ENCODE measurements at places on chromosomes 7 and 10. TPM values are rescaled to one million over a fixed set of nuclear protein-coding genes. Genes with fewer than 3 reads are reported as not detected.

DNA sequence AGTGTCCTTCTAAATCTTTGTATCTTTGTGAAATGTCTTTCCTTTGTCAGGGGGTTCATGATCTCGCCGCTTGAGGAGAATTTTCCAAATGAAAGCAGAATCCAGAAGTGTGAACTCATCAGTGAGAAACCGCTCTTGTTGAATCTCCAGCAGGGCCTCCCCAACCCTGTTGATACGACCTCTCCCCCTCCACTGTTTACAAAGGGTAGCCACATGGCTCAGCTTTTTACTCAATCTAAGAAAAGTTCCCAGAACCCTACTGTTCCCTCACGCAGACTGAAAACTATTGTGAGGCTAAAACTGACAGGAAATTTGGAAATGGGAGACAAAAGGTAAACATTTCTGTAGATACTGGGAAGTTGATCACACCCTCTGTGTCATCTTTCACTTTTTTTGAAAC lies 73.9 kb downstream of the SEMA3C start:
- DNase-seq: no peak

GRCh38 chr10:107701943-107702342 lies 537.4 kb upstream of the SORCS1 start:
- DNase-seq: no peak

The CNNM1 gene
- 0.10 TPM for total RNA-seq

The KCNIP2 gene
- total RNA-seq: 30.0 TPM

The ZNF862 gene
- 12.9 TPM for total RNA-seq

DNA sequence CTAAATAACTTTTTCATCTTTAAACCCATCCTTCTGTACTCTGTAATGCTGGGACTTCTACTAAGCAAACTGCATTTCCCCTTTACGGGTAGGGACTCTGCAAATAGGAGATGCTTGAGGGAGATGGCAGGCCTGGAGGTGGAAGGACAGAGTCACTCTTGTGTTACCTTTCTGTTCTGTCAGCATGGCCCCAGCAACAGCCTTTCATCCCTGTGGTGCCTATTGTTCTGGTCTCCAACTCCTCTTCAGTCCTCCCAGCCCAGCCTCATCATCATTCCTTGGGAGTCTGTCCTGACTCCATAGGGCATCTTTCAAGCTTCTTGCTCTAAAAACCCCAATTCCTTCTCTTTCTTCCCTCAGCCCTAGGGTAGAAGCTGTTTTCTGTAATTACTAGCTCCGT lies 230.0 kb downstream of the SNX13 start:
- no peak for DNase-seq

DNA sequence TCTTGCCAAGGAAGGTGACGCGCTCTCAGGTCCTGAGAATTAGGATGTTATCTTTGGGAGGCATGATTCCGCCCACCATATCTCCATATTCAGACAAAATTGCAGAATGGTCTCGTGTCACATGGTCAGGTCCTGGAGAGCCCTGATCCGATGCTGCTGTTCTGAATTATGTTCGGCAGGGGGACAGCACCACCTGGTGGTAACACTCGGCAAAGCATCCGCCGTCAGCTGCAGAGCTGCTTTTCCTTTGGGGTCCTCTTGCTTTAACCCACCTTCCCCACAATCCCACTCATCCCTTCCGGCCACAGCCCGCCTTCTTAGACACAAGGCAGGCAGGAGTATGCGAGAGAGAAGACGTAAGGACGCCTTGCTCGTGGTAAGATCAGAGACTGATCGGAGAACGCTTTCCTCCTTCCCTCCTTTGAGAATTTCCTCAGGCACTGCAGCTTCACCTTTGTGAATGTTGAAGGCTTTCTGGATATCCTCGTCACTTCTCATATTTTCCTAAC lies 327.8 kb upstream of the C7orf33 start:
- peak; percentile 87 for DNase-seq

DNA sequence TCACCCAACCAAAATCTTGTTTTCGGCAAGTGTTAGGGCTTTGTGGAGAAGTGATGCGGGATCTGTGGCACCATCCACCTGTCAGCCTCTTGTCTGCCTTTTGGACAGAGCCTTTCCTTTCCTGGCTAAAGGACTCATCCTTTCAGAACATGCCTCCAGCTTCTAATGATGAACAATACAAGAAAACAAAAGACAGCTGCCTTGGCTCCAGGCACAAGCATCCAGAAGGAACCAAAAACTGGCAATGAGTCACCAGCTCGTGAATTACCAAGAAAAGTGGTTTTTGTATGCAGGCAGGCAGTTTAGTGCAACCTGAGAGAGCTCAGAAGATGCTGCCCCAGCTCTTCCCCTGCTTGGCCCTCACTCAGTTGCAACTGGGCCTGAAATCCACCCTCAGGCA lies 84.6 kb upstream of the NAMPT start:
- DNase-seq: no peak

GRCh38 chr10:115818012-115818411 lies 455.0 kb downstream of the GFRA1 start:
- DNase-seq: no peak

The PNLIPRP1 gene
- not detected for total RNA-seq

- no peak for DNase-seq
These were observed 119.2 kb upstream of the ANK3 start for GRCh38 chr10:60508831-60509230.

- no peak for DNase-seq
These were observed 44.3 kb downstream of the NRF1 start for GRCh38 chr7:129655811-129656210.

- DNase-seq: no peak
These were observed 25.6 kb downstream of the TMEM196 start for GRCh38 chr7:19747740-19748339.

DNA sequence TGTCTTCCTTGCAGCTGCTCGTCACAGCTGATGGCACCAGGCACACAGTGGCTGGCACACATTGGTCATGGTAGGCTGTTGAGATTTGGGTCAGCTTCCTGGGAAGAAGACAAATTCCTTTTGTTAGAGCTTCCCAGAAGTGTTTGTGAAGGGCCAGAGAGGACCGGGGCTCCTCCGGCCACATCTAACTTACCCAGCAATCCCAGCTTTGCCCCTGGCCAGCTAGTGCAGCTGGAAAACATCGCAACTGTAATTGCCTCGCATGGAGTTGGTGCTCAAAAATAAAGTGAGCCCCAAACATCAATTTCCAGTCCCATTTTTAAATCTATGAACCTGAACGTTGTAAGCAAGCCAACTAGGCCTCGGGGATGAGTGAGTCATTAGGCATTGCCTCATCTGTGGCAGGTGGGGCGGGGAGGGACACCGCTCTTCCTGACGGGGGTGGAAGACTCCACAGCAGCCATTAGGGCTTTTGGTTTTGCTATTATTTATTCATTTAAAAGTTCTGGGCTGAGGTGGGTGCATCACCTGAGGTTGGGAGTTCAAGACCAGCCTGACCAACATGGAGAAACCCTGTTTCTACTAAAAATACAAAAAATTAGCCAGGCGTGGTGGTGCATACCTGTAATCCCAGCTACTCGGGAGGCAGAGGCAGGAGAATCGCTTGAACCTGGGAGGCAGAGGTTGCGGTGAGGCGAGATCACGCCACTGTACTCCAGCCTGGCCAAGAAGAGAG lies 12.4 kb downstream of the CPA5 start:
- DNase-seq: no peak

DNA sequence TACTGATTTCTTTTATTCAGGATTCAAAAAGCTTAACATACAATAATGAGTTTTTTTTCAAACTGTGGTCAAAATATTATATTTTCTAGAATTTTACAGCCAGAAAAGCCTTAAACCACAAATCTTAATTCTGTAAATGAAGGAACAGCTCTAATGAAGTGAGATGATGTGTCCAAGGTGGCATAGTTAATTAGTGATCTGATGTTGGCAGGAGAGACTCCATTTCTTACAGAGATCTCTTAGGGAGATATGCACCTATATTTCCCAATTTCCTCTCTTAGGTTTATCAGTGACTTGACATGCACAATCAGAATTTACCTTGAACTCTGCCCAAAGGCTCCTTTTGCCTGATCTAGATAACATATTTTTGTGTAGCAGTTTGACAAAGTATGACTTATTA lies 211.1 kb upstream of the ZNF804B start:
- DNase-seq: no peak

- DNase-seq: no peak
These were observed 95.3 kb downstream of the INSYN2A start for GRCh38 chr10:127100983-127101615.

GRCh38 chr7:2542916-2543871 lies 12.1 kb downstream of the BRAT1 start:
- DNase-seq: peak; percentile 17

The ATE1 gene
- total RNA-seq: 30.4 TPM

The ADIRF gene
- total RNA-seq: not detected

DNA sequence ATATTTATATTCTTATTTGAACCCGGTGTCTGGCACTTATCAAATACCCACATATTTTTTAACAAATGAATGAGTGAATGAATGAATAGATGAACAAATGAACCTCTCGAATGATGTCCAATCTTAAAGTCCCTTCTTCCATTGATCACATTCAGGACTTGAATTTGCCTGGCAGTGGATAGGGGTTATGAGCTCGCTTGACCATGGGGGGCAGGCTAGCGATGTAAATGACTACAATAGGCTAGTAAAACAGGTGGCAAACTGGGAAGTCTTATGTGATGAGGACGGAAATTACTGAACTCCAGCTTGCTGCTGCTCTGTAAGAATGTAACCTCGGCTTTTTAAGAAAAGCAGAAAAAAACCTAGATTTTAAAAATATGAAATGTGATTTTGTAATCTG lies 247.7 kb upstream of the DKK1 start:
- peak; percentile 32 for DNase-seq

GRCh38 chr10:121593281-121594075 lies 4.8 kb downstream of the FGFR2 start:
- no peak for DNase-seq

DNA sequence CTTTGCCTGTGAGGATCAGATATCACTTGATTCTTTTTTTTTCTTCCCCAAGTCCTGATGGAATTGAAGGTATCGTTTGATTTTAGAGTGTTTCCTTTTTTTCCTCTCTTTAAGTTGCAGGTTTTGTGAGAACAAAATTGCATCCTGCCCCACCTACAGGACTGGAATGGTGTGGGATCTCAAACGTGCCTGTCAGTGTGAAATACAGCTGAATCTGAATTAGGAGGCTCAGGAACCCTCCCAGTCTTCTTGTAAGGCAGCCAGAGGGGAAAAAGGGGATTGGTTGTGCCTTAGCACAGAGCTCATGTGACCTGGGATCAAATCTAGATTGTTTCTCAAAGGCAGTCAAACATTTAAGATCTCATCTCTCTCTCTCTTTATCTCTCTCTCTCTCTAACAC lies 32.7 kb upstream of the KLHL7 start:
- DNase-seq: no peak

DNA sequence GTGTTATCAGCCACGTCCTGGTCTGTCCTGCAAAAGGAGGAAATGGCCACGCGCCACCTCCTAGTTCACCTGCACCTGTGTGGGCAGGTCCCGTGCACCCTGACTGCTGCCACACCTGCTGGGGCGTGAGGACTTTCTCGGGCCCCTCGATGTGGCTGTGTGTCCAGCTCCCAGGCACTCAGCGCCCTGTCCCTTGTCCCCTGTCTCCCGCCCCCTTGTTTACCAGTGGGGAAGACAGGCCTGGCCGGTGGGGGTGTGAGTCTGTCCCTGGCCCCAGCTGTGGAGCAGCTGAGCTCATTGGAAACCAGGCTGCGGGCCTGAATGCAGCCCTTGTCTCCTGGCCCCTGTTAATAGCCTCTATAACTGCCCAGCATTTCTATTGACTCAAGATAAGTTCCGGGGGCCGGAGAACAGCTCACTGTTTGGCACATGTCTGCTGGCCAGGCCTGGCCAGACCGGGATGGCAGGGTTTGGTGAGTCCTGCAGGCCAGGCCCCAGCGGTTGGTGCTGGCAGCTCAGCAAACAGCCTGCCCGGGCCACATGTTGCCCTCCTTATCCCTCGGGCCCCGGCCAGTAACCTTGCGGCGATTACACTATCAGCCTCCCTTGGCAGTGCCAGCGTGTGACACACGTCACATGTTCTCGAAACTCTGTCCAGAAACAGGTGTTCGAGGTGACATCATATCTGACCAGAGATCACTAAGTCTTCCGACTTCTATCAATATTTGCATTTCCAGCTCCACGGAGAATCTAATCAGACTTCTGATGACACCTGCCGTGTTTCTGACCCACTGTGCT lies 52.1 kb downstream of the FOXL3 start:
- no peak for DNase-seq

The HDAC9 gene
- 94.8 TPM for total RNA-seq

The FAM25G gene
- total RNA-seq: not detected

DNA sequence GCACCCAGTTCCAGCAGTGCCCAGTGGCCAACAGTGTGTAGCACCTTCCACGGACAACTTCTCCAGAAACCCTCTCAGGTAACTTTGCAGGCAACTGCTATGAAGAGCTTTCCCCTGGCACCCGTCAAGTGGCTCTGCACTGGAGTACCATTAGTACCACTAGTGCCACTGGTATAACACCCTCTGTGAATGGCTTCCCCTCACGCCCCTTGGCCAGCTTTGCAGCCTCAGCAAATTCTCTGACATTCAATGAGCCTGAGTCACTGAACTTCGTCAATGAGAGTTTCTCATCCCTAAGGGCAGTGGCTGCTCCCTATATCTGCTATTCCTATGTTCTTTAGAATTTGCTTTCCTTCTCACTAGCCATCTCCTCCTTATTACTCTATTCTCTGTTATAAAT lies 7.6 kb upstream of the HERPUD2 start:
- no peak for DNase-seq

The SVOPL gene
- not detected for total RNA-seq

The HOGA1 gene
- total RNA-seq: not detected

GRCh38 chr10:21413680-21414079 lies 111.8 kb downstream of the SKIDA1 start:
- DNase-seq: no peak

GRCh38 chr7:116420003-116420402 lies 79.5 kb upstream of the CAV2 start:
- DNase-seq: no peak

GRCh38 chr7:25515633-25516275 lies 287.5 kb upstream of the NPVF start:
- no peak for DNase-seq

DNA sequence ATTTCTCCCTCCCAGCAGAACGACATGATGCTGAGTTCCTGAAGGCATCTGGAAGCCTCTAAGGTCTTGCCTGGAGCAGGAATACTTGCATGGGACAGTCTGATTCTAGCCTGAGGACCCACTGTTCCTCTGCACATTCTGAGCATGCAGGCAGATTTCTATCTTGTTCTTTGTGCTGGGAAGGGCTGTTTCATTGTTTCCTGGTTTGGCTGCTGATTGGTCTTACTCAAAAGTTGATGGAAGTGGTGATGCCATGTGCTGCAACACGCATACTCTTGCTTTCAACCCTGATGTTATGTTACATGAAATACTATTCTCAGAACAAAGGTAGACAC lies 307.0 kb downstream of the GATA3 start:
- DNase-seq: no peak

DNA sequence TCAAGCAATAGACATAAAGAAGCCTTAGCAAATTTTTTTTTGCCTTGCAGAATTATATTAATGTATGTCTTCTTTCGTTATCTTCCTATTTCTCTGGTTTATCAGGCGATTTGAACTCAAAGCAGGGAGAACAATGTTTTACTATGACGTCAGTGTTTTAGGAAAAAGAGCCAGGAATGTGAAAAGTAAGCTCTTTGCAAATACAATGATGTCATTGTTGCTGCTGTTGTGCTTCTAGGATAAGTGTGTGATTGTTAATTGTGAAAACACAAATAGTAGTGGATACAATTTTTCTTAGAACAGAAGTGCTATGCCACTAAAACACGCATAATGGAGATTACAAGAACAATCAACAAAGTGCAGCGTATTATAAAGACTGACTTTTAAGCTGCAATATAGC lies 9.5 kb upstream of the AUTS2 start:
- no peak for DNase-seq

The DNAH11 gene
- total RNA-seq: 0.22 TPM

GRCh38 chr7:114414156-114415063 lies at the start of gene FOXP2:
Gene FOXP2, plus strand, starts transcription at chr7:114414815. Its CDS starts 11,697 bp downstream, at chr7:114426512.
- no peak for DNase-seq

Data from glutamatergic neuron (in vitro differentiated cells).